Mesendoderm (in vitro differentiated cells): ENCODE measurements at places on chromosomes 2 and 18.
A peak's percentile ranks its signal among the peaks of the same experiment; 100 is the strongest.

- no peak for DNase-seq
These were observed 20.1 kb downstream of the ARL4C start for GRCh38 chr2:234476766-234477165.

GRCh38 chr2:67277450-67277849 is 119.7 kb upstream of the ETAA1 start:
- DNase-seq: peak; percentile 43

DNA sequence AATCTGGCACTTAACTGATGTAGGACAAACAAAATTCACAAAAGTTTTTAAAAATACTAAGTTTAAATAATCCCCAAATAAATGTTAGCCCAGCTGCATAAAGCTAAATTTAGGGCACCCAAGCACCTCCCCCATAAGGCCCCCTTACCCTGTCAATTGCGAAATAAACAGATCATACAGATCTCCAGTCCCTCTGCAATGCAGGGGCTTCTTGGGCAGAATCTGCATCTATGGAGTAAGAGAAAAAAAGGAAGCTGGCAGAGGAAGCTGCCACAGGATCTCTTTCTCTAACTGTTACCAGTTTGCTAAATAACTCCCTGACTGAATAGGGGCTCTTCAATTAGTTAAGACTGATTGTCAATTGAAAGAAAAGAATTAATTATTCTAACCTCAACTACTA is 117.7 kb downstream of the MEMO1 start:
- no peak for DNase-seq

DNA sequence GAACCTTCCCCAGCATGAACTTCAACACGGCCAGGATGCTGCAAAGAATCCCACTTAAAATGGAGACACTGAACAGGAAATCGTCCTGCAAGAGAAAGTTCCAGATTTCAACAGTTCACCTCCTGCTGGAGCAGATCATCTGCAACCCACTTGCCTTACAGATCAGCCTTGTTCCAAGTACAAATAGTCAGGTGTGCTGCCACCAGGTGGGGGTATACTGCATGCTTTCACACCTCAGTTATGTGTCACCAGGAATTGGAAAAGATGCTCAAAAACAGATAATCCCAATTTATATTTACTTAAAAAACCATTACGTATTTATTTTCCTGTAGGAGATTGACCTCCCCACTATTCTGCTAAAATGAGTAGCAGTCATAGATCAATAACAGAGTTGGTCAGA is 212.3 kb downstream of the MGAT5 start:
- peak; percentile 76 for DNase-seq

- peak; percentile 89 for DNase-seq
These were observed 165.6 kb downstream of the TMEFF2 start for GRCh38 chr2:192029089-192029488.

GRCh38 chr2:12778369-12778768 is 61.6 kb downstream of the TRIB2 start:
- DNase-seq: peak; percentile 38

GRCh38 chr2:99399063-99399462 is 61.9 kb downstream of the EIF5B start:
- DNase-seq: no peak
